Neural crest cell (in vitro differentiated cells): ENCODE measurements at places on chromosomes 5 and 9.

DNA sequence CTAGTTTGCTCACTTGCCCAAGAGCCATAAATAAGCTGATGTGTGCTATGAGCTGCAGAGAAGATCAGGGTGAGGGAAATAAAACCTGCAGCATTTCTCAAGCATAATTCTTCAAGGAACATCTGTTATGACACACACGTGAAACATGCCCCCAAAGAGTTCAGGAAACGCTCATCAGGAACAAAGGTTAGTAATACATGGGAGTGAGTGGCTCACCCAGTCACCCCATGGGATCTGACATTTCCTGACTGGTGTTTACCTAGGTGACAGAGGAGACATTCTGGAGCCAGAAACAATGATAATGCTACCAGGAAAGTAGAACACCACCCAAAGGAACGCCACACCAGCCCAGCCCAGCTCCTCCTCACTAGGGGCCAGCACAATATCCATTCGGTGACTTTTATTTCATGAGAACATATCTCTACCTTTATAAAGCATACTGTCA lies 66.0 kb downstream of the FRMD3 start:
- no peaks in the 10 kb centered on the region for H3K27me3 ChIP-seq
- peak overlapping the region; percentile 59 for H3K27ac ChIP-seq
- H3K4me3 ChIP-seq: no peak overlapping the region
- H3K36me3 ChIP-seq: no peaks in the 10 kb centered on the region

GRCh38 chr9:110446171-110446570 lies 108.5 kb upstream of the TXNDC8 start:
- no peak for DNase-seq
- no peaks in the 10 kb centered on the region for H3K27me3 ChIP-seq
- H3K4me3 ChIP-seq: no peak overlapping the region
- H3K36me3 ChIP-seq: peaks cover 2% of the 10 kb centered on the region
- H3K4me1 ChIP-seq: no peaks in the 10 kb centered on the region

GRCh38 chr5:151578326-151579025 lies 12.7 kb downstream of the FAT2 start:
- no peak for DNase-seq
- peak overlapping the region; percentile 25 for H3K27ac ChIP-seq
- H3K4me3 ChIP-seq: no peak overlapping the region
- H3K36me3 ChIP-seq: no peaks in the 10 kb centered on the region

DNA sequence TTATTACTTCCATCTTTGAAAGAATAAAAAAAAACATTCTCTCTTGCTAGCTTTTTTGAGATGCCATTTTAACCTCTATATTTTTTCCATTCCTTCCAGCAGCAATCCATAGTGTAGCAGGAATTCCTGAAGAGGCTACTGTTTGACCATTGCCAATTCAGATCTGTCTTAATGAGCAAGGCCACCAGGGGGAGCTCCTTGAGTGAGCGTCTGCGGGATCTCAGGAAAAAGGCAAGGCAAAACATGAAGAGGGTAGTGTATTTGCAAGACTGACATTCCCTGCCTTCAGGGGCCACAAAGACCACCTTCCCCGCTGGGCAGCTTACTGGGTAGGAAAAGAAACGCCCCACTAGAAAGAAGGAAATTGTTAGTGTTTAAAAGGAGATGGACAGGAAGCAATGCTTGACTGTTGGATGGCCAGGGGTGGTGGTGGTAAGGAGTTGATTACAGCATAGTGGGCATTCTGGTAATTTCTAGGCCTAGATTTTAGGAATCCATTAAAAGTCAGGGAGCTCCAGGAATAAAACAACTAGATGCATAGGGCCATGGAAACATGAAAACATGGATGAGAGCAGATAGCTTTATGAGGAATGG lies 206.6 kb upstream of the HAPLN1 start:
- no peaks in the 10 kb centered on the region for H3K27me3 ChIP-seq
- DNase-seq: peak; percentile 85
- no peaks in the 10 kb centered on the region for H3K36me3 ChIP-seq
- H3K27ac ChIP-seq: no peak overlapping the region
- no peak overlapping the region for H3K4me3 ChIP-seq
- peaks cover 10% of the 10 kb centered on the region for H3K4me1 ChIP-seq

DNA sequence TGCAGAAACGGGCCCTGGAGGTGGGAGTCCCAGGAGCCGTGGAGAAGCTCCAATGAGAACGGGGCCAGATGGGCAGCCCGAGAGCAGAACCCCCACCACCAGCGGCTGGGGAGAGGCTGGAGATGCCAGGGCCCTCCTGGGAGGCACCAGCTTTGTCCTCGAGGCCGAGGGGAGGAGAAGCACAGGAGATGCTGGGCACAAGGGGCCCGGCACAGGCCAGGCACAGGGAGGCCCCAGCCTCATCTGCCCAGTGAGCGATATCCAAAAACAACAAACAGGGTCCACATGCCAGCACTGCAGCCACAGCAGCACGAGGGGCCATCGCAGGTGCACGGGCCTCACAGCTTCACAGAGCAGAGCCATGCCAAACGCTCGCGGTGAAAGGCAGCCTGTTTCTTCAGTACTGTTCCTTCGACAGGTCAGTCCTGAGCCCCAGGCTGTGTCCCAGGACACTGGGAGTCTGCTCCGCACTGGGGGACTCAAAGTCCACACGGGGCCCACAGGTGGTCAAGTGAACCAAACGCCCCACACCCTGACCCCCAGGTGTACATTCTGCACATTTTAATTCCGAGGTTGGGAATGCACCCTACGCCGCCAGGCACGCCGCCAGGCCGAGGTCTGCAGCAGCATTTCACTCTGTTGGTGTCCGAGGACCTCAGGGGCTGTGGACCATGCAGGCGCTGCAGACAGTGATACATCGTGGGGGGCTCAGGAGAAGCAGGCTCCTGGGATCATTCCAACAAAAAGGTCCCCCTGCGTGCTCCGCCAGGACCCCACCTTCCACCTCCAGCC lies 9.5 kb downstream of the LPCAT1 start:
- H3K4me3 ChIP-seq: no peak overlapping the region
- no peaks in the 10 kb centered on the region for H3K27me3 ChIP-seq
- H3K4me1 ChIP-seq: peaks cover 36% of the 10 kb centered on the region
- no peak overlapping the region for H3K27ac ChIP-seq
